IPS DF 6.9 (cell line): ENCODE measurements at places on chromosomes 2 and 18.

DNA sequence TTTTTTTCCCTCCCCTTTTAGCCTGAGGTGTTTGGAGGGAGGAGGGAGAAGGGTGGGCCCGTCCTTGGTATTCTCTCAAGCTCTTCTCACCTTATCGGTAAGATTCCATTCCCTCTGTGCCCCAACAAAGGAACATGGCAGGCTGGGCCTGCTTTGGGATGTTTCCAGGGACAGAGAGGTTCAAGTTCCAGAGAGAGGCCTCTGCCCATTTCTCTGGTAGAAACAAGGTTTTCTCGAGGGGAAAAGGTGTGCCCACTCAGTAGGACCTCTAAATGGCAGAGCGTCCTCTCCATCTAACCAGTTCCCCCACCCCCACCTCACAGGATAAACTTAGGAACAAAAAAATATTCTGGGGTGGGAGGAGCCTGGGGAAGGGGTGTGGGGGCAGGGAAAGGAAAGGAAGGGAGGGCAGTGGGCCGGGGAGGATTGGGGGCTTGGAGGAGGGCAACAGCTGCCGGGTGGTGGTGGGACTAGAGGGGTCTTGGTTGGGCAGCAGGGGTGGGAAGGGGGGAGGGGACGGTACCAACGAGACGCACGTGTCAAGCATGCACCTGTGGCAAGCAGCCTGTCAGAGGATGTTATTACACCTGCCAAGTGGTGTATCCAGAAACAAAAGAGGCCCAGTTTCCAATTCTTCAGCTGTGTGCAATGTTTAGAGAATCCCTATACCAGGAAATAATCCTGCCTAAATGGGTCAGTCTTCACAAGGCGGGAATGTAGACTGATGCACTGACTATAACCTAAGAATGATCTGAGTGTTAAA, 2.1 kb downstream of the PCBP1 start:
- DNase-seq: no peak

DNA sequence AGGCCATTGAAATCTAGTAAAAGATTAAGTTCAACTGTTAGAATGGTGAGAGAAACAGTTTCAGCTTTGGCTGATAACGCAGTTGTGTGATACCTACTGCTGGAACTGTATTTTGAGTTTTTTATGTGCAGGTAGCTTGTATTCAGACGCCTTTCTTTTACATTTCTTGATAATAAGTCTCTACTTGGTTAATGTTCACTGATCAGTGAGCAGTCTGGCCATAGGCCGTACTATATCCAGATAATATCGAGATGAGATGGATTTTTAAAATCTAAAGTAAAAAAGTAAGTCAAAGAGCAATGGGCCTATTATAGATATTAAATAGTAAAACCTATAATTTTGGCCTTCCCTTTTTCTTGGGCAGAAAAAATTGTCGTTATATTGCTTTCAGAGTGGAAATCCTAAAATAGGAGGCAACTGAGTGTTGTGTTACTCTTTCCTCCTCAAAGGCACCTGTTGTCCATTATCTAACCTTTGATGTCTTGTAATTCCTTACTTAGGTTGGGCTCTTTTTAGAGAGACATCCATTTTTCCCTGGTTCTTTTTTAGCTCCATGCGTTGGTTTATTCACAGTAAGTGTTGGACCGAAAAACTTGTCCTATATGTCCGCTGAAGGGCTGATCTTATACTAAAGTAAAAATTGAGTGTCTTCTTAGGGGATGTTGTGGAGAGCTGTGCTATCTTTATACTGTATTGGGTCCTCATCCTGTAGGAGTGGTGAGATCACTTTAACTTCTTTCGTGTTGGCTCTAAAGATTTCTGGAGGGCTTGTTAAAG, 1.7 kb downstream of the EML4 start:
- DNase-seq: no peak

- no peak for DNase-seq
These were observed 62.3 kb downstream of the ADCYAP1 start for GRCh38 chr18:966759-967576.

- no peak for DNase-seq
These were observed 909.7 kb downstream of the EPHA4 start for GRCh38 chr2:220662431-220662830.

GRCh38 chr2:187617905-187618304, 63.7 kb upstream of the TFPI start:
- no peak for DNase-seq
